ENCODE measurements at places on chromosomes 1 and 21.

GRCh38 chr1:50980505-50980904, 10.5 kb downstream of the CDKN2C start:
- no peak for DNase-seq

DNA sequence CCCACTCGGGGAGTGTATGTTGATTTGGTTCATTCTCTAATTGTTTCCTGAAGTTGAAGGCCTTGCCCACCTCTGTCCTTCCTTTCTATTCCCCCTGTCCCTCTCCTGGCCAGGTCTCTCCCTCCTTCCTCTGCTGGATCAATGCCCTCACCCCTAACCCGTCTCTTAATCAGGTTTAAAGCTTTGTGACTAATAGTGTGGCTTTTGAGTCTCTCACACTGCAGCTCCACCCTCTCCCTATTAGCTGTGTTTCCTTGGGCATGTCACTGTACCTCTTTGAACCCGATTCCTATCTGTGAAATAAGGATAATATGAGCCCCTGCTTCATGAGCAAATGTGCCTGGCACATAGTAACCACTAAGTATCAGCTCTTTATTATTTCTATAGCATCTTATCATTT, 20.5 kb downstream of the AHDC1 start:
- DNase-seq, result no peak

DNA sequence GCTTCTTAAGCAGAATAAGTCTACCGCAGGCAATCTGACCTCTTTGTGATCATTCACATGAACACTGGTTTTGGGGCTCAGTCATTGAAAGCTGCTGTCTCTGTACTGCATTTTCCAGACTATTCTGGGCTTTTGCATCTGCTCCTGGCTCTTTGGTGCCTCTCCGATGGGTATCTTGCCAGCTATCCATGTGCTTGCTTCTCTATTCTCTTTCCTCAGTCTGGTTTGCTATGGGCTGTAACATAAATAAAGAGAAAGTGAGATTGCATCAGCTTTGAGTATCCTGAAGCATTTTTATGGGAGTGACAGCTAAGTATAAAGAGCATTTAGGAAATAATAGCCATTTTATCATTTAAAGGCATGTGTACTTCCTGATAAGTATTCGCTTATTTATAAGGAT, 70.7 kb downstream of the C1orf21 start:
- DNase-seq, result no peak

- DNase-seq, result no peak
Observed at GRCh38 chr1:167905182-167905581, 8.8 kb downstream of the ADCY10 start.

DNA sequence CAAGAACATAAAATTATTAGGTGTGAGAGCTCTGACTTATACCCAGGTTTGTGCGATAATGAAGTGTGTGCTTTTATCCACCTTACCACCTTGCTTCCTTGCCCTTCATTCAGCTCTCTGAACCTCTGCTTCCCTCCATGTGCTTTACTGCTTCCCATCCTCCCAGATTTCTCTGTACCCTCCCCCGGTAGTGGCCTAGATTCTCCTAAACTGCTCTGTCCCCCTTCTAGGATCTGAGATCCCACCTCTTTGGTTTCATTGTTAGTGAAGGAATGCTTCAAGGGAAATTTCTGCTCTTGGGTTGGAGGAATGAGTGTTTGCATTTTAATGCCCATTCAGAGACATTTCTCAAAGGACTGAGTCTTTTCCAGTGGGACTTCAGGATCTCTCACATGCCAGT, 159.5 kb downstream of the ST6GALNAC3 start:
- no peak for DNase-seq

All from transverse colon (tissue), 4 donors.